ENCODE measurements at places on chromosomes 4 and X.

DNA sequence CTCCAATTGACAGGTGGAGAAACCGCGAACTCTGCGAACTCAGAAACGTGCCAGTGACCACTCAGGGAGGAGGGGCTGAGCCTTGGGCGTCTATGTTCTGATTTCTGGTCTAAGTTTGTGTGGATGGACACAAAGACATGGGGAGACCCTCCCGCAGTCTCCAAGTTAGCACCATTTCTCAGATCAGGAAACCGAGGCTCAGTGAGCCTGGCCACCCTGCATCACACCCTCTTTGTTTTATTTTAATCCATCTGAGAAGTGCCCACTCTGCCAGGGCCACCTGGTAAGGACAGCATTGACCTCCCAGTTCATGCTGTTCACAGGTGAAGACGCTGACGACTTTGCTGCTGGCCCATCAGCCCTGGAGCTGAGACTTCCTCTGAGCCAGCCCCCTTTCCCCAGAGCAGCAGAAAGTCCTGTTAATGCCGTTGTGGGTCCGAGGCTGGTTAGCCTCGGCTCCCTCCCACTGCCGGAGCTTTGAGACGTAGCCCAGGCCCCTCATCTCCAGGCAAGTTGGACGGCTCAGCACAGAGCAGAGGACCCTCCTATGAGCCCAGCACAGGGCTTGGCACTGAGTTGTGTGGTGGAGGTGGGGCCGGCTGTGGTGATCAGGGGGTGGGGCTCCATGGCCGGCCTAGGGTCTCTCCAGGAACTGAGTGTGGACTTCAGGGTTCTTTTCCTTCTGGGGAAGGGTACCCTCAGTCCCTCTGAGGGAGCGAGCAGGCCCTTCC is 43.7 kb downstream of the PSAPL1 start:
- no peak for DNase-seq

GRCh38 chr4:164956766-164957643 is 20.5 kb downstream of the TRIM61 start:
- peak; percentile 62 for DNase-seq

DNA sequence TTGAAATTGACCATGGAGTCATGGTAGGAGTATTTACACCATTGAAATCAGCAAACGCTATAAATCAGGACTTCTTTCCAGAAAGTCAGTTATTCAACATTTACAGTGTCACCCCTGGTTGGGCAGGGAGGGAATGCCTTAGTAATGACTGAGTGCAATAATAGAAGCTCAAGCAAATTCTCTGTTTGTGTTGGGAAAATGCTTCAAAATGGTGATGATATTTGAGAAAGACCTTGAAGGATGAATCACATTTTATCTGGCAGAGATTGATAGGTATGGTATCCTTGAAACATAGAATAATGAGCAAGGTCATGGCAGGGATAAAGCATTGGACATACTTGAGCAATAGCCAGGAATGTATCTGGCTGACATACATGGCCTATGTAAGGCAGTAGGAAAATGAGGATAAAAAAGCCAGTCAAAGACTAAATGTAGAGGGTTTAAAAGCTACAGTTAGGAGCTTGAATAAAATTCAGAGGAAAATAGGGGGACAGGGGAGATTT is 248.7 kb downstream of the FMR1NB start:
- DNase-seq: no peak

GRCh38 chr4:99998062-99998867 is 48.2 kb upstream of the H2AZ1 start:
- DNase-seq: no peak

- DNase-seq: no peak
Observed at GRCh38 chr4:185591679-185592141, 56.4 kb upstream of the PDLIM3 start.

DNA sequence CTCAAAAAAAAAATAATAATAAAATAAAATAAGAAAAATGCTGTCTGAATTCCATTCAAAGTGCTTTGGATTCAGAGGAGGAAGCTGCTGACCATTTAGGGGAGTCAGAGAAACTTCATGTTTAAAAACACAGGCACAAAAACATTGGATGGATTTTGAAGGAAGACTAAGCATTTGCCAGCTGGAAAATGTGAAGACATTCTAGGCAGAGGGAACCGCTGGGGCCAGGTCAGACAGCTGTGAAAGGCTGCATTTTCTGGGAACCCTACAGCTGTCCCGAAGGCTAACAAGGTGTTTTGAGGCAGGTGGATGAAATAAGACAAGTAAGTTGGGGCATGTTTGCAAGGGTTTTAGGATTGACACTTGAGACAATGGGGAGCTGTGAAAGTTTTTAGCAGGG is 38.6 kb downstream of the ING2 start:
- DNase-seq: no peak

DNA sequence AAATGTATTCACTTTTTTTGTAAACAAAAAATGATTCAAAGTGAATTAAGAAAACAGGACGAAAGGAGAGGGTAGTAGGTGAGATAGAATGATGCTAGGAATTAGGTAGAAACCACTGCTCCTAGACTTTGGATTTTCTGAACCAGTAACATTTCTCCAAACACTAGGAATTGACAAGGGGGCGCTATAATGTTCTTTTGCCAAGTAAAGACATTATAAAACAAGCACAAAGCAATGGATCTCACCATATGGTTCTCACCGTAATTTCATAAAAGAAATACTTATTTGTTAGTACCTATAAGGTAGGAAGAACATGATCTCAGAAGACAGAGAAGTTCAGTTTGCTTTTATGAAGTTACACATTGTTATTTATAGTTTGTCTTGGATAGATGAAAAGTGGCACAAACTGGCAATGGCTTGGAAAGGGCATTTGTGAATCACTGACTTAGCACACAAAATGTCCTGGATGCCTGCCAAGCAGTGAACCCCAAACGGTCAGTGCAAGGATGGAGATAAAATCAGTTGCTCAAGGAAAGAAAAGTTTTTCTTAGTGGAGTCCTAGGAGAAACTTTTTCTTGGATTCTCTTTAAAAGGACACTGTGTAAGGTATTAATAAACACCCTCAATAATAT is 8.1 kb upstream of the TBC1D1 start:
- DNase-seq: no peak
